ENCODE measurements at places on chromosomes 1 and 21. TPM values are rescaled to one million over a fixed set of nuclear protein-coding genes. Genes with fewer than 3 reads are reported as not detected.

- DNase-seq = no peak
Observed at GRCh38 chr1:200299571-200299970, 110.3 kb downstream of the ZNF281 start.

GRCh38 chr1:200279810-200280411, 129.9 kb downstream of the ZNF281 start:
- no peak for DNase-seq

- no peak for DNase-seq
Observed at GRCh38 chr1:226660410-226661182, 78.5 kb downstream of the ITPKB start.

DNA sequence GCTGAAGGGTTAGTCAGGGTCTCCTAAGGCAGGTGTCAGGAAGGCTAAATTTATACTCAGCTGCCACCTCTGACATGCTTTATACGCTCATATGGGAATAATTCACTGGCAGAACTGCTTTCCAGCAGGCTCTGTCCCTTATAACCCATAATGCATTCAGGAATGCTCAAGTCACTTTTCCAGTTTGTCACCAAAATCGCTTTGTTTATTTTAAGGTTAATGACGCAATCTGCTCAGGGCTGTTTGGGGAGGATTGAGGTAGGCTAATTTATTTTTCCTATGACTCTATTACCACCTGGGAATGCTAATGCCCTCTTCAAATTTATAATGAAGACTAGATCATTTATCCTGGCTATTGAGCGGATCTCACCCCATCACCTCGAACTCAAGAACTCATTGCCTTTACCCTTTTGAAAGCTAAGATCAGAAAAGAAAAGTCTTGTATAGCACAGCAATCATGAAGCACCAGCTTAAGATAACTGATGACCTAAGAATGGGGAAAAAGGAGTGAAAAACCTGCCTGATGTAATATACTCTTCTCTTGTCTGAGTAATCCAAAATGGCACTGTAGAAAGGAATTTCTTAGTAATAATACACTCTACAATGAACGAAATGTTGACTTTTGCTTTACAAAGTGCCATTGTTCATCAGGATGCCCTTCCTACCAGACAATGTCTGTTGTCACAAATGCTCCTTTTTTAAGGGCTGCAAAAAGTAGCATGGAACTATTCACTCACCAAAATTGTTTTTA, 97.9 kb upstream of the EXO1 start:
- DNase-seq = no peak

DNA sequence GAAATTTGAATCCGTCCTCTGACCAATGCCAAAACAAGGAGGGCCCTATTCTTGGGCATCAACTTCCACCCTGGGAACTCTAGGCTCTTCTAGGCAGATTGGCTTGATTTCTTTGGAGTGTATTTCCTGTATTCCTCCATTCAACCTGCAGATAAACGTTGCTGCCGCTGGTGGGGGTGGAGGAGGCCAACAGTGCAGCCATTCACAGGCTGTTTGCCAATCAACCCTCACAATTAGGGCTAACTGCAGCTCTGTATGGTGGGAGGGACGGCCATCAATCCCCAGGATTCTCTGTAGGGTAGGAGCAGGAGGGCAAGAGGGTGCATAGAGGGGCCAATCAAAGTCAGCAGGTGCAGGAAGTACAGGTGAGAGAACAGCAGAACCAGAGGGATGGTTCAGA, 273.1 kb upstream of the PROX1 start:
- no peak for DNase-seq

DNA sequence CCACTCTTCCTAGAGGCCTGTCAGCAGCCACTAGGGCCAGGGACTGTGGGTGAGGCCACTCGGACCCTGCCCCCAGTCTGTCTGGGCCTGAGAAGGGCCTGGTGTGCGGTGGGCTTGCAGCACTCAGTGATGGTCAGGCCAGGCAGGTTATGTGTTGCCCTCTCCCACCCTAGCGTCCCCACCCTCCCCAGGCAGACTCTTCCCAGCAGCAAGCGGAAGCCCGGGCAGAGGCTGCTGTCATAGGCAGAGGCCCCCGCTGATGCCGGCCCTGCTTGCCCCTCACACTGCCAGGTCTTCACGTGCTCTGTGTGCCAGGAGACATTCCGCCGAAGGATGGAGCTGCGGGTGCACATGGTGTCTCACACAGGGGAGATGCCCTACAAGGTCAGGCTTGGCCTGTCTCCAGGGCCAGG, 6.6 kb downstream of the ZBTB48 start:
- no peak for DNase-seq

GRCh38 chr1:176854121-176854520, 310.4 kb downstream of the ASTN1 start:
- no peak for DNase-seq

DNA sequence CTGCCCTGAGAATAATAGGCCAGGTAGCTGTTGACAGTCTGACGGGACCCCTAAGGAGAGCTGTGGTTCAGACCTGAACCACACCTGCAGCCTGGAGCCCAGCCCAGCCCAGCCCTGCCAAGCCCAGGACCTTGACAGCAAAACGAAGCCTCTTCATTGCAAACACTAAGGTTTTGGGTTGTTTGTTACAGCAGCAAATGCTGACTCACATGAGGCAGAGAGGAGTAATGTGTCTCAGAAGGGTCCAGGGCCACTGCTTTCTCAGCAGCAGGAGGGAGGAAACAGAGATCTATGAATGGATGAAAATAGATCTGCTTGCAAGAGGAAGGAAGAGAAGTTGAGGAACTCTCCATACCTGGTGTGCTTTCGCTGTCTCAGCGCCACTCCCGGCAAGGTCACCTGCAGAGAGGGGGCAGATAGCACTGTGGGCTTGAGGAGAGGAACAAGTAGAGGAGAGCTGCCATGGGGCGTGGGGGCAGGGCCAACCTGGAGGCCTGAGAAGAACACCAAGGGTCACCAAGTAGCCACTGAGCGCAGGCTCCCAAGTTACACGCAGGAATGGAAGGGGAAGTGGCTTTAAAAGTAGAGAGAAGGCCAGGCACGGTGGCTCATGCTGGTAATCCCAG, 127.2 kb downstream of the ZNF281 start:
- DNase-seq = no peak

- no peak for DNase-seq
Observed at GRCh38 chr21:15422783-15423182, 307.0 kb upstream of the USP25 start.

GRCh38 chr1:54298284-54299033, 98.5 kb downstream of the MRPL37 start:
- DNase-seq = peak; percentile 13

GRCh38 chr1:17531682-17532487, 7.6 kb upstream of the ARHGEF10L start:
- DNase-seq = no peak

DNA sequence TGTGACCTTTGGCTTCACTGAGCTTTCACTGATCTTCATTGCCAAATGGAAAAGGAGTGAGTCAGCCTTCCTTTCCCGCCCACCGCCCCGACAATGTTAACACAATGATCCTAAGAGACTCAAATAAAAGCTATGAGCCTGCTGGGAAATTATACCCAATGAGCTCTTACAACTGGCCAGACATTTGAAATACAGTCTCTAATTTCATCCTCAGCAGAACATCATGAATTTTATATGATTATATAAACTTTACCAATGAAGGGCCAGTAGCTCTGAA, 252.5 kb downstream of the SIPA1L2 start:
- no peak for DNase-seq

DNA sequence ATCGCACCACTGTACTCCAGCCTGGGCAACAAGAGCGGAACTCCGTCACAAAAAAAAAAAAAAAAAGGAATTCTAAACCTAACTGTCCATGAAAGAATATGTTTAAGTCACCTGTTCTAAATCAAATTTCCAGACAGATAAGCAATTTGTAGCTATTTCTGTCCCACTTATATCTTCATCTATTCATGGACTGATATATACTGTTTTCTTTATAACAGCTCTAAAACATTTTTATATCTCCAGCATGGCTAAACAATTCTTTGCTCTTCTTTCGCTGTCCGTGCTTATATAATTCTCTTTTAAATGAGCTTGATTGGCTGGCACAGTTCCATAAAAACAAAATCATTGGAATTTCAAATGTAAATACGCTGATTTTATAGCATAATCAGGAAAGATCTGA, 30.5 kb downstream of the BRWD1 start:
- no peak for DNase-seq

- no peak for DNase-seq
Observed at GRCh38 chr21:32930673-32931072, 95.1 kb upstream of the OLIG2 start.

DNA sequence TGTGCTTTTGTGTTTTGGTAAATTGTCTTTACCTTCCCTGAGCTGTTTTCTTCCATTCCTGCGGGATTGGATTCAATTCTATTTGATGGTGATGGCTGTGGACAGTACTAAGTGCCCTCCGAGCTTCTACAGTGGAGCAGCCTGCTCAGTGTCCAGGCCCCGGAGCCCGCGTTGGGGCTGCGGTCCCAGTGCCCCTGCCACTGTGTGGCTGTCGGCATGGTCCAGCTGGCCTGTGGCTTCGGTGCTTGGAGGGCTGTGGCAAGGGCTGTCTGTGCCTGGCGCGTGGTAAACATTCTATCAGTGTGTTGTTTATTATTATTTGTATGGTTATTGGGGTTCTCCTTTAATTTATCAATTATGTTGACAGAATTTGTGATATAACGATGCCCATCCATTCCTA, 109.1 kb upstream of the COL6A1 start:
- no peak for DNase-seq

- no peak for DNase-seq
Observed at GRCh38 chr1:246081856-246082668, 425.0 kb downstream of the SMYD3 start.

- no peak for DNase-seq
Observed at GRCh38 chr1:151058692-151059091, 730 bp downstream of the CDC42SE1 start.

GRCh38 chr1:157312082-157312812, 174.1 kb upstream of the ETV3 start:
- no peak for DNase-seq

DNA sequence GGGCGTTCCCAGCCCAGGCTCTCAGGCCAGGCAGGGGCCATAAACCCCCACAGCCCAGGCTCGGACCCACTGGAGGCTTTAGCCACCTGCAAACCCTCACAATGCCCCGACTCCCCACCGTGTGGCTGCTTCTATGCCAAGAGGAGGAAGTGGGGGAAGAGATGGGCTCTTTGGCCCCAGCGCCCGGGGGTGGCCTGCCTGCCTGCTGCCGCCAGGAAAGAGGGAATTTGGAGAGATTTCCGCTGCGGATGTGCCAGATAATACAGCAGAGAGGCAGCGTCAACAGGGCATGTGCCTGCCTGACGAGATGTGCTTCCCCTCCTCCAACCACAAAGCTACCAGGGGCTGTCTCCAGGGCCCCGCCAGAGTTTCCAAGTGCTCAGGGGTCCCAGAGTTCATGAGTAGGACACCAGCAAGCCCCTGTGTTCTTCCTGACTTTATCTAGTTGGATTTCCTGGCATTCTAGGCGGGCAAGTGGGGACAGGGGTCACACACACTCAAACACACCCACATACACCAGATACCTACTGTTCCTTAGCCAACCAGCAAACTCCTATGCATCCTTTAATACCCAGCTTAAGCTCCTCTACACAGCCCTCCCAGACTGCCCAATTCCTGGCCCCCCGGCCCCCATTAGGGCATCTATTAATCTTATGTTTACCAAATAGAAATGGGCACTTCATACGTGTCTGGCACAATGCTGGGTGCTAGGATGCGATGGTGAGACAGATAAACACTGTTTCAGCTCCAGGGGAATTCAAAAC, 14.1 kb downstream of the EPHA2 start:
- no peak for DNase-seq

- no peak for DNase-seq
Observed at GRCh38 chr1:80565406-80565805, 1235.3 kb upstream of the ADGRL2 start.

DNA sequence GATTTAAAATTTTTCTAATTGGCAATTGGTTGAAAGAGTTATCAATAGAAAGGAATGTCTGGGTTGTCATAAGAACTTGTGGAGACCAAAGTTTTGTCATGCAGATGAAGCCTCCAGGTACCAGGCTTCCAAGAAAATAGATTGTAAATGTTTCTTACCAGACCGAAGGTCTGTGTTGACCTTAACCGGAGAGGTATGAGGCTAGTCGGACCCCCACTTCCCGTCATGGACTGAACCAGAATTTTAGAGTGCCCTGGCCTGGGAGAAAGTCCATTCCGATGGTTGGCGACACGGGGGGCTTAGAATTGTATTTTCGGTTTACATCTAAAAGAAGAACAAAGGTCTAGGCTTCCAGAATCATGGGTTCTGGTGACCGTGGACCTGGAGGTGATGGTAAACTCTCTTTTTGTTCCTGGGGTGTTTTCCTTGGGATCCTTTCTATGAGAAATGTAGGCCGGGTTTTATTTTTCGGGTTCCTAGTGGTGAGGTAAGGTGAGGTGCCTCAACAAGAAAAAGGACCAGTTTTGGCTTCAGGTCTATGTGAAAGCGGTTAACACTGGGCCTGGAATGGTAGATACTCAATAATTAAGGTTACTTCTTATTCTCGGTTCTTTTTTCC, 405 bp upstream of the UHMK1 start:
- no peak for DNase-seq

DNA sequence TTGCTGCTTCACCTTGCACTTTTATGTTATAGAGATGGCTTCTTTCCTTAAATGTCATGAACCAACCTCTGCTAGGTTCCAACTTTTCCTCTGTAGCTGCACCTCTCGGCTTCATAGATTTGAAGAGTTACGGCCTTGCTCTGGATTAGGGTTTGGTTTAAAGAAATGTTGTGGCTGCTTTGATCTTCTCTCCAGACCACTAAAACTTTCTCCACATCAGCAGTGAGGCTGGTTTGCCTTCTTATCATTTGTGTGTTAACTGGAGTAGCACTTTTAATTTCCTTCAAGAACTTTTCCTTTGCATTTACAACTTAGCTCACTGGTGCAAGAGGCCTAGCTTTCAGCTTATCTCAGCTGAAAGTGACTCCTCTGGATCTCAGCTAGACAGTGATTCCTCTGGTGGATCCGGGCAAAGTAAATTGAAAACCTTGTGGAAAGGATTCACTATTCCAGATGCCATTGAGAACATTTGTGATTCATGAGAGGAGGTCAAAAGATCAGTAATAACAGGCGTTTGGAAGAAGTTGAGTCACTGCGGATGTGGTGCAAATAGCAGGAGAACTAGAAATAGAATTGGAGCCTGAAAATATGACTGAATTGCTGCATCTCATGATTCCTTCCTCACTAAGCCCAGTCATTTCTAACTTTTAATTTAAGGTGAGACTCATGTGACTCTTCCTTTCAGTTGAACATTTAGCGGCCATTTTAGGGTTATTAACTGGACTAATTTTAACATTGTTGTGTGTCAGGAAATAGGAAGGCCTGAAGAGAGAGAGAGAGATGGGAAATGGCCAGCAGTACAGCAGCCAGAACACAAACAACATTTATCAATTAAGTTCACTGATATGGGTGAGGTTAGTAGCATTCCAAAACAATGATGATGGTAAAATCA, 16.2 kb upstream of the RGS1 start:
- DNase-seq = no peak

The SLFNL1 gene
- 1.6 TPM for total RNA-seq

The ACBD3 gene
- 14.8 TPM for total RNA-seq

The BACH1 gene
- 32.6 TPM for total RNA-seq

The DYNLT5 gene
- total RNA-seq = 15.1 TPM

The HMGCL gene
- total RNA-seq = 31.8 TPM

The TIPRL gene
- total RNA-seq = 10.5 TPM

The LCE1B gene
- not detected for total RNA-seq

The IKBKE gene
- total RNA-seq = 29.4 TPM

The FAM43B gene
- total RNA-seq = under 0.01 TPM
